Activated CD8-positive, alpha-beta memory T cell treated with anti-CD3 and anti-CD28 coated beads for 48 hours (primary cell): ENCODE measurements at places on chromosomes 4 and X.

DNA sequence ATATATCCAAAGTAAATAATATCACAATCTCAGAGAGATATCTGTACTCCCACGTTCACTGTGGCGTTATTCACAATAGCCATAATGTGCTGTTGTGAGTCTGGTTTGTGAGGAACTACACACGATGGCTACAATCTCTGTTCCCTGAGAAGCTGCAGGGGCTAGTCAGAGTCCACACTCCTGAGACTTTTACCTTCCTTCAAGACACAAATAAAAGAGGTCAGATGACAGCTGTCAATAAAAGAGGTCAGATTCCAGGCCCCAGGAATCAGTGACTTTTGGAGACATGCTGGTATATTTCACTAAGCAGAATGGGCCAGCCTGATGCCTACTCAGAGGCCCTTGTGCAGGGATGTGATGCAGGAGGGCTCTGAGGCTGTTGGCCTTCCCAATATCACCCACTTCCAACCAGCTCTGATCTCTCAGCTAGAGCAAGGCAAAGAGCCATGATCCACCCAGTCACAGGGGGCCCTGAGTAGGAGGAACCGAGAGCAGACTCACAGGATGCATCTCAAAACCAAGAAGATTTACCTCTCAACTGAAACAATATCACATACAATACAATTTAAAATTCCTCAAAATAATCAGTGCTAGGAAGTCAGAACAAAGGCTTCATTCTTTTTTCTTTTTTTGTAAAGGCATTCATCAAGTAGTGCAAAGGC lies 13.8 kb downstream of the FRYL start:
- no peak for DNase-seq

- no peak for DNase-seq
Observed at GRCh38 chrX:20529301-20529700, 262.6 kb upstream of the RPS6KA3 start.

DNA sequence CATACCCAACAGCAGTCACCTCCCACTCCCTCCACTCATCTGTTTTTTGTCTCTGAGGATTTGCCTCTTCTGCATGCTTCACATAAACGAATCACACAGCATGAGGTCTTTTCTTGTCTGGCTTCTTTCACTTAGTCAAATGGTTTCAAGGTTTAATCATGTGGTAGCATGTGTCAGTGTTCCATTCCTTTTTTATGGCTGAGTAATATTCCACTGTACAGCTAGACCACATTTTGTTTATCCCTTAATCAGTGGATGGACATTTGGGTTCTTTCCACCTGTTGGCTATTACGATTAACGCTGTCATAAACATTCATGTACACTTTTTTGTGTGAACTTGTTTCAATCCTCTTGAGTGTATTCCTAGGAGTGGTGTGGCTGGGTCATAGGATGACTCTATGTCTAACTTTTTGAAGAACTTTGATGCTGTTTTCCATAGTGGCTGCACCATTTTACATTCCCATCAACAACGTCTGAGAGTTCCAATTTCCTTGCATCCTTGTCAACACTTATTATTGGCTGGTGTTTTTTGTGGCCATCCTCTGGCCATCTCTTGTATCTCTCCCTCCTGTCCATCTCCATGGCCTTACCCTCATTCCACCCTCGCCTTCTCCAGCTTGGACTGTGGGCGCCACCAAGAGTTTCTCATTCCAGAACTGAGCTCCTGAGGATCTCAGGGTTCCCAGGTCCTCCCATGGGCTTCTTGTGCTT lies 12.4 kb upstream of the NSG1 start:
- no peak for DNase-seq

DNA sequence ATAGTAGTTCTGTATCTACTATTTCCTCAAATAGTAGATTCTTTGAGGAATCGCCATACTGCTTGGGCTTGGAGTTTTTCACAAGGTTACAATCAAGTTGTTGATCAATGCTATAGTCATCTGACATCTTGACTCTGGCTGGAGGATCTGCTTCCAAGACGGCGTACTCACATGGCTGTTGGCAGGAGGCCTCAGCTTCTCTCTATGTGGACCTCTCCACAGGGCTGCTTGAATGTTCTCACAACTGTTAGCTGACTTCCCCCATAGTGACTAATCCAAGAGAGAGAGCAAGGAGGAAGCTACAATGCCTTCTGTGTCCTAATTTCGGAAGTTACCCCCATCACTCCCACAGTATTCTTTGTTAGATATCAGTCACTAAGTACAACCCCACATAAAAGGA lies 10.3 kb downstream of the EGFL6 start:
- no peak for DNase-seq

- no peak for DNase-seq
Observed at GRCh38 chrX:37454537-37455285, 105.5 kb downstream of the PRRG1 start.

GRCh38 chrX:5568934-5569333 lies 659.7 kb downstream of the NLGN4X start:
- no peak for DNase-seq
